A549 (cell line): ENCODE measurements at places on chromosomes 13 and 19.
A peak's percentile ranks its signal among the peaks of the same experiment; 100 is the strongest.

DNA sequence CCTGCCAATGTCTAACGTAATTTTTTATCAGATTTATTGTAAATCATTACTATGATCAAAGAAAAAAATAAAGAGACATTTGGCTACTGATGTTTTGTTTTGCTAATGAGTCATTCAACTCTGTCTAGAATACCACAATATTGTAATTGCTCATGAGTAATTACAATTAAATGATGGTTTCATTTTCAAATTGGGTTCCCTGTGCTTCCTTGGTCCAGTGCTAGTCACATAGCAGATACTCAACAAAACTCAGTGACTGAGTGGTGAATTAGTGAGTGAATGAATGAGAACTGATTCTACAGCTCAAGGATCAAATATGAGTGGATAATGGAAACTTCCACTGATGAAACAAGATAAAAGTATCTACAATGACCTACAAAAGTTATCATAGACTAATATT is 304.7 kb downstream of the POU4F1 start:
- no peak for DNase-seq

DNA sequence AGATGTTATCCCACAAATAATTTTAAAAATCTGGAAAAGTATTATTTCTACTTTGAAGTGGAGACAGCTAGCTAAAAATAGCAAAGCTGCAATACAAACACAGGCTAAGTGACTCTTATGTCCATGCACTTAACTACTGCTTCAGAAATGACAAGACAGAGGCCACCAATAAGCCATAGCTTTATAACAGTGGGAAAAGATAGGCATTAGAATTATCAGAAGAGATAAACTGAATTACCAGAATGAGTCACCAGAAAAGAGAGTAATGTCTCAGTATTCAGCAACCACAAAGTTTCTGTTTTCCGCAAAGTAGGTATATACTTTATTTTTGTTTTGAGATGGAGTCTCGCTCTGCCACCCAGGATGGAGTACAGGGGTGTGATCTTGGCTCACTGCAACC is 17.1 kb downstream of the CLN5 start:
- no peak for DNase-seq

DNA sequence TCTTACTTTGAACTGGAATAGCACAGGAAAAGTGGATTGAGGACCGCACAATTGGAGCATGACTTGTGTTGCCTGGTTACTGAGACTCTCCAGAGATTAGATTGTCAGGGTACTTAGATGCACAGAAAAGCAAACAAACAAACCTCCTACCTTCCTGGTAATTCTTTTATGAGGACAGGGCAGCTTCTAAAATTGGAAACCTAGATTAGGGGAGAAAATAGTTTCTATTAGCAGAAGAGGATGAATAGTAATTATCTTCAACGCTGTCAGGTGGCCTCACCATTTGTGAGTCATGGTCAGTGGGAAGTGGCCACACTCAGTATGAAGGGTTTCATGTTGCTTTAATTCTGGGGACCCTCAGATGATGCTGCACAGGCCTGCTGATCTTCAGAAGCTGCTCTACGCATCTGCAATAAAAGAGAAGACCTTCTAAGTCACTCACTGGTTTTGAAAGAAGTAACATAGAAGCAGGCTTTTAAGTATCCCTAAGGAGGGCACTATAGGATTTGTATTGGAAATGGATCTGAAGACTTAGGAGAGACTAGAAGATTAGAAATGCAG is 106.8 kb downstream of the LACC1 start:
- DNase-seq, result no peak

DNA sequence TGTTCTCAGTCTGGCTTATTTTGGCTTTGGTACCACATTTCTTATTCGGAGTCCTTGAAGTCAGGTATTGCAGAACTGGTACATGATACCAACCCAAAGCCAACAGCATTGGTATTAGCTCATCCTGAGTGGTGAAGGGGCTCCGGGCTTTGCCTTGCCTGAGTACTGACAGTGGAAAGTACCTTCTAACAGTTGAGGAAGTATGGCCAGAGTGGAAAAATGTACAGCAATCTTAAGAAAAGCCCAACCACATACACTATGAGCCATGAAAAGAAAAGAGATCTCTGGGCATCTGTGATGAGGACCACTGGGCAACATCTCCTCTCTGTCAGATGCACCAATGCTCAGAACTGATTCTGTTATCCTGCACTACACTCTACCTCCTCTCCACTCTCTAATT is 8.3 kb downstream of the LCP1 start:
- no peak for DNase-seq

DNA sequence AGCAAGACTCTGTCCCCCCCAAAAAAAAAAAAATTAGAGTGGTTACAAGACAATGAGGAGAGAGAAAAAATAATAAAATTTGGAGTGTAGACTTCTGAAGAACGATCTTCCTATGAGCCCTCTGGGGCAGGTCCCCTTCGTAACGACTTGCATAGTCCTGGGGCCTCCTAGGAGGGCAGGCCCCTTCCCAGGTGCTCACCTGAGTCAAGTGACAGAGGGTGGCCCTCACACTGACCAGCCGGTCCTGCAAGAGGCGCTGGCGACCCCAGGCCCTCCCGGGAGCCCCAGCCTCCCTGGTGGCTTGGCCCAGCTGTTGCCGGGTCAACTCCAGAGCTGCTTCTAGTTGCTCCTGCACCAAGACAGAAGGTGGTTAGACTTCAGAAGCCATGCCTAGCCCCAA is 14.9 kb downstream of the PLEKHA4 start:
- no peak for DNase-seq

DNA sequence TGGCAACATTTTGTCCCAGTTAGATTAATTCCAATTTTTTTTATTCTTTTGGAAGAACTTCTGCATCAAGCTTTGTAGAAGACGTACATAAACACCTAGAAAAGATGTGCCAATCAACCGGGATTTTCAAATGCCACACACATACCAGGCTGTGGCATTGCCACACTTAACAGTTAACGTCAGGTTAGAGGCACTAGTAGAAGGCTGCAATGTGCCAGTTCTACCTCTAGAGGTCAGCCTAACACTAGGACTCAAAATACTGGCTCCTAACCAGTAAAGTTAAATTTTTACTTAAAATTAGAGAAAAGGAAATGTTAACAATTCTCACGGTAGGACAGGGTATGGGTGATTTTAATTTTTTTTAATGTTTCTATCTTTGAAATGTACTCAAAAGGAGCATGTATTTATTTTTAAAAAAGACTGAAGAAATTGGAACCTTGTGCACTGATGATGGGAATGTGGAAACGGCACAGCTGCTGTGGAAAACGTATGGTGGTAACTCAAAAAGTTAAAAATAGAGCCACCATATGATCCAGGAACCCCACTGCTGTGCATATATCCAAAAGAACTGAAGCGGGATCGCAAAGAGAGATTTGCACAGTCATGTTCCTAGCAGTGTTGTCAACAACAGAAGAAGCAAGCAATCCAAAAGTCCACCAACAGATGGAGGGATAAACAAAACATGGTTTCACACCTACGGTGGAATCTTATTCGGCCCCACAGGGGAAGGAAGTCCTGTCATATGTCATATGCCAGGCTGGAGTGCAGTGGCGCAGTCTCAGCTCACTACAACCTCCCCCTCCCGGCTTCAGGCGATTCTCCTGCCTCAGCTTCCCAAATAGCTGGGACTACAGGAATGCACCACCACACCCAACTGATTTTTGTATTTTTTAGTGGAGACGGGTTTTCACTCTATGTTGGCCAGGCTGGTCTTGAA is 30.3 kb downstream of the CRYL1 start:
- DNase-seq, result peak; percentile 65

DNA sequence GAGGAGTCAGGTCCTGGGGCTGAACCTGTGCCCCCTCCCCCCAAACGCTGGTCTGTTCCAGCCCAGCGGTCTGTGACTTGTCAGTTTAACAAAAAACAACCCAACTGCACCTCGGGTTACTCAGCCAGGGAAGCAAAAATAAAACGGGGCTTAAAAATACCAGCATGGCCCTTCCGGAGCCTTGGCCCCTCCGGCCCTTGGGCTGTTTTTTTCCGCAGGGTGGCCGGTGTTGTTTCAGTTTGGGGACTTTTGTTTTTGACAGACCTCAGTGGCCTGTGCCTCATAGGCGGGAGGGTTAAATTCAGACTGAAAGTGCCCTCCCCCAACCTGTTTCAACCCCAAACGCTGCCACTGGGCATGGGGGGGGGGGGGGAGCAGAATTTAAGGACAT is 4.0 kb downstream of the TCF3 start:
- DNase-seq, result no peak

GRCh38 chr19:45527731-45528130 is 20.5 kb downstream of the VASP start:
- DNase-seq, result no peak

- peak; percentile 86 for DNase-seq
Measured at GRCh38 chr19:9827289-9828238, at the start of gene UBL5. TSS of gene UBL5 (plus strand) at chr19:9827918. CDS start at chr19:9828338, 420 bp downstream.

GRCh38 chr13:94950303-94950702 is 238.0 kb upstream of the SOX21 start:
- DNase-seq, result no peak

DNA sequence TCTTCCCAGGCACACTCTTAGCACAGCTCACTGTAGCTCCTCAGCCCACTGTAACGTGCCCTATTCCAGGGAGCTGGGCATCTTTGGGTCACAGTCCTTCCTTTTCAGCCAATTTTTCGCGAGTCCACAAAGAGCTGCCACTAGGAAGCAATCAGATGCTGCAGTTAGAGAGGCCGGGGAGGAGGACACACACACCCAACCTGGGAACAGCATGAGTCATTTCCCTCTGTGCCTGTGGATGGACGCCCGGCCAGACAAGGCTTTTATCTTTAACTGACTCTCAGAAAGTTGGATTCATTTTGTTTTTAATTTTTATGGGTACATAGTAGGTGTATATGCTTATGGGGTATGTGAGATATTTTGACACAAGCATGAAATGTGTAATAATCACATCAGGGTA is 918.6 kb downstream of the UQCRFS1 start:
- DNase-seq, result no peak

DNA sequence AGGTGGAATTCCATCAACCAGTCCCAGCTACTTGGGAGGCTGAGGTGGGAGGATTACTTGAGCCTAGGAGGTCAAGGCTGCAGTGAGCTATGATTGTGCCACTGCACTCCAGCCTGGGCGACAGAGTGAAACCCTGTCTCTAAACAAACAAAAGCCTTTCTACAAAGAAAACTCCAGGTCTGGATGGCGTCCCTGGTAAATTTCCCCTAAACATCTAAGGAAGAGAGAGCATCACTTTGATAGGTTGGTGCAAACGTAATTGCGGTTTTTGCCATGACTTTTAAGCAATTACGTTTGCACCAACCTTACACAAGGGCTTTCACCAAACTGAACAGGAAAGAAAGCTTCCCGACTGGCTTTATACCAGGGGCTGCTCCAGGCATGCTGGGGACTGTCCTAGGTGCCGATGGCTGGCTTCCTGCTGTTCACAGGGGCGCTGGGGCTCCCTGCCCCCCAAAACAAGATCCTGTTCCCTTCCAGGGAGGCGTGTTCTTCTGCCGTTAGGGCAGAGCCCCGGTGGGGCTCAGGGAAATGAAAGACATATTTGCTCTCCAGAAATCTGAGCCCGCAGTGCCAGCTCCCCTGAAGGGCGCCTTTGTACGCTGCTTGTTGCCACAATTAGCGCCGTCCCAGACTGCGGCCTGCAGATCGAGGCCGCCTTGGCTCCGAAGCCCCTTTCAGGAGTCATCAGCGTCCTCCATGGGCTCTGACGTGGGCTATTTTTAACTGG is 38.7 kb upstream of the KLF2 start:
- no peak for DNase-seq

GRCh38 chr13:53301449-53301848 is 272.8 kb downstream of the OLFM4 start:
- no peak for DNase-seq

DNA sequence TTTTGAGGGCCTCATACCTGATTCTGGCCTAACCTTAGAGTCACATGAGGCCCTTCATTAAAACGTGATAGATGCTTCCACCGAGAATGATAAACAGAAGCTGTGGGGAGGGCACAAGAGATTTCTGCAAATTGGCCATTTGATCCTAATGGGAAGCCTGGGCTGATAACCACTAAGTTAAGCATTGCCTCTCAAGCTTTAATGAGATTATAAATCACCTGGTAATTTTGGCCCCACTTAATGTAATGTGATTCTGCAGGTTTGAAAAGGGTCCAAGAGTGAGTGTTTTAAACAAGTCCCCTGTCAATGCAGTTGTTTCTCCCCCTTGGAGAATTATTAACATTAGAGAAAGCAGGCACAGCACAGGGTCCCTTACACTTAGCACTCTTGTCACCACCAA is 42.0 kb downstream of the ZNF486 start:
- DNase-seq, result no peak

DNA sequence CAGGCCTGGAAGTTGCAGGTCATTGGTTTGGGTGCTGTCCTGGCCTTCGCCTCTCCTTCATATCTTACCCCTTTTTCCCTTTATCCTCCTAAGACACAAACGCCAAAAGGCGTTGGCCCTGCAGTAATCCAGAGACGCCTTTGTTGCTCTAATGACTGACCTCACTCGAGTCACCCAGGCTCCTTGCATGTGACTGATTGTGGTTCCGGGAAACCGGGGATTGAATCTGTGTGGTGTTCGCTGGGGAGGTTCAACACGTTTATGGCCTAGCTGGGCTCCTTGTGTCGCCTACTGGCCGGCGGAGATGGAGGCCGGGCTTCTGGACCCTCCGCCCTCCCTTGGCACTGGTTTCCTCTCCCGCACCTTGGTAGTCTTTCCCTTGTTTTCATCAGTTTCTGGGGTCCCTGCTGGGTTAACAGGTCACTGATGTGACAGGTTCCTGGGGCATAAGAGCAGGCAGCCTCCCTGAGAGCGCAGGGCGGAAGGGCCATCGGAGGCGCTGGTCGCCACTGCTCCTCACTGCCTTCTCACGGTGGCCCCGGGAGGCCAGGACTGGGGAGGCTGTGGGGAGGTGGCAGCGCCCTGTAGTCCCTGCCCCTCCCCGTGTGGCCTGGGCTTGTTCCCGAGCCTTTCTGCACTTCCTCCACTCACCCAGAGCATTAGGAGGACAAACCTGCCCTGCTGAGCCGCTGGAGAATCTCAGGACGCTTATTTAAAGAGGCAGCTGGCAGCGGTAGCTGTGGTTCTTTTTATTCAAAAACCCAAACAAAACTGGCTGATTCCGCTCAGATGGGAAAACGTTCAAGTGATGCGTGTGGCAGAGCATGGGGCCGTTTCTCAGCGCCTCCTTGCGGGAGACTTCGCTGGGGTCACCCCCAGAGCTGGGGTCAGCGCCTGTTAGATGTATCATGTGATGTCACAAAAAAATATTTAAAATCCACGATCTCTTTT is 18.1 kb upstream of the NDUFS7 start:
- no peak for DNase-seq

DNA sequence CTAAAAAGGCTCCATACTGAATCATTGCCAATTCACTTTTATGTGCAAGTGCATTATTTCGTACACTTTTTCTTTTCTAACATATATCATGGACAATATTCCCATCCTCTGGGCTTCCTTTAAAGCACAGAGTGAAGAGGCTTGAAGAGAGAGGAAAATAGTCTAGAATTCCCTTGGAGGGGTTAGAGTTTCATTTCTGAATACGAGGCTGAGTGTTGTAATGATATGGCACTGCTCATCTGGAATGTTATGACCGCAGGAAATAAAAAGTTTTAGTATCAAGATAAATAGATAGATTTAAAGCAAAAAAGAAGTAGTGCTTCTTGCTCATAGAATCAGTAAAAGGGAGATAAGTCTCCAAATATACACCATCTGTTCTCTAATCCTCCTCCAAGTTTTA is 412.3 kb upstream of the SLITRK1 start:
- no peak for DNase-seq

GRCh38 chr19:43638995-43639518 is 593 bp downstream of the CADM4 start:
- DNase-seq, result no peak

GRCh38 chr13:41897126-41897525 is 63.8 kb downstream of the VWA8 start:
- DNase-seq, result no peak
